ENCODE measurements at places on chromosomes 1 and 21.

- no peak for DNase-seq
Observed at GRCh38 chr1:40372658-40373322, 737 bp upstream of the SMAP2 start.

GRCh38 chr1:162212713-162213112, 143.2 kb downstream of the NOS1AP start:
- DNase-seq: no peak

GRCh38 chr1:218521414-218522169, 176.5 kb downstream of the TGFB2 start:
- peak; percentile 65 for DNase-seq

DNA sequence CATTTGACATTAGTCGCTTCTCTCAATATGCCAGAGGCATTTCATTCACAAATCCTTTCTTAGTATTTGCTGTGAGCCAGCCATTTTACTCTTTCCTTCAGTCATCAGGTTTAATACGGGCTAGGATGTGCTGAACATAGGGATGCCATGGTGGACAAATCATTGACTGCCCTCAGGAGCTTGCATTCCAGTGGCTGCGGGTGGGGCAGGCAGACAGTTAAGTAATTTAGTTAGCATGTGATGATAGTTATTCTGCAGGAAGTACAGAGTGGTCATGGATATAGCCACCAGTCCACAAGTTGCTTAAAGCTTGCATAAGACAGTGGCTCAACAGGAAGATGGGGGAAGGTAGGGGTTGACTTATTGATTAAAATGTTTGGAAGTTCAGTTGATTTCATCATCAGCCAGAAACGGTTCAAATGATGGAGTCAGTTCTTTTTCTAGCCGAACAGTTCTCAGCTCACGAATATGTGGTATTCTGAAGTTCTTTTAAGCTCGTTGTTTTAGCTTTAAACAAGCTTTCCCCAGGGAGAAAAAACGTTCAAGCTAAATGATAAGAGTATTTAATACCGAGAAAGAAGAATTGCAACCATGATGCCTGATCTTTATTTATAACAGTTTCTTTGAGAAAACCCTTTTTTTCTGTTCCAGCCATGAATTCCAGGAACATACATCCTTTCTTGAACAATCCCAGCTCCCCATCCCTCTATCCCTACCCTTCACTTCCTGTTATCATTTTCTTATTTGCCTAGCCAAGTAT, 1.4 kb downstream of the SLC22A15 start:
- peak; percentile 85 for DNase-seq

- no peak for DNase-seq
Observed at GRCh38 chr1:90344963-90345730, 350.2 kb downstream of the ZNF326 start.

DNA sequence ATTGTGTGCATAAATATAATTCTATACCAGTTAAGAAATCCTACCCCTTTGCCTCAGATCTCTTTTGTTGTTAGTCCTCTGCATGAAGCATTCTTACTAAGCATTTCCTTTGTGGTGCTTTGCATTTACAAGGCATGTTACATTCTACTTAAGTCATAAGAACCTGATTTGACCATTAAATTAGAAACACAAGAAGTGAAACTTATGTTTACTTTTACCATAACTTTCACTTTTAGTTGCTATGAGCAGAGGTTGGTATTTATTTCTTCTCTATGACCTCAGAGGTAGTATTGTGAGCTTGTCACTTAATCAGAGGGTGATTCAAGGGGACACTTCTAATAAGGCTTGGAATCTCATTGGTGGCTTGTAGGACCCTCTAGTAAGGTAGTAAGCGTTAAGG, 9.0 kb downstream of the FAM20B start:
- DNase-seq: peak; percentile 74

DNA sequence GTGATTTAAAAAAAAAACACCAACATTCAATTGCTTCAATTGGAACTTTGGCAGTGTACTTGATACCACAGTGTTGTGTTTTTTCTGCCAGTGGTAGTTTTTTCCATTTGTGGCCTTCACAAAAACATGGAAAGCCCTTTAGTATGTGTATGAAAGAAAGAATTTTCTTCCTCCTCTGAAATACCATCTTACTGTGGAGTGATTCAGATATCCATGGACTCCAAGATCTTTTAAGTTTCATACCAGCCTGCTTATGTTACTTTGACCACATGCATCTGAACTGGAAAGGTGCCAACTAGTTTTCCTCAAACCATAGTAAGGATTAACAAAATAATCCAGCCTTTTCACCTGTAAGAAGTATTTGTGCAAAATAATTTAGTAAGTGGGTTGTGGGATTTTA, 3.4 kb downstream of the PPP2R5A start:
- peak; percentile 61 for DNase-seq

DNA sequence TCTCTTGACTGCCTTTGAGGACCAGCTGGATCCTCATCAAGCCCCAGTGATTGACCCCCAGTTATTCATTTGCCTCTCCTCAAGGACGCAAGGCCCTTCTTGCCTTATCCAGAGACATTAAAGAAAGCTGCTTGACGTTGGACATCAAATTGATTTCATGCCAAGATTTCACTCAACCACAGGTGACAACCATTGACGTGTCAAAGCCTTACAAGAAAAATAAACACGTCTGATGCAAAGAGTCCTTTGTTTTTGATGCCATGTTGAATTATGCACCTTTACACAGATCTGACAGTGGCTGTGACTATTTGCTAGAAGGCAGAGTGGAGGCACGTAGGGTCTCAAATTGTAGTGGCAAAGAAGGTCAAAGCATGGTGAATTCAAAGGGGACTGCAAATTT, 666.2 kb upstream of the CAMK1G start:
- no peak for DNase-seq

DNA sequence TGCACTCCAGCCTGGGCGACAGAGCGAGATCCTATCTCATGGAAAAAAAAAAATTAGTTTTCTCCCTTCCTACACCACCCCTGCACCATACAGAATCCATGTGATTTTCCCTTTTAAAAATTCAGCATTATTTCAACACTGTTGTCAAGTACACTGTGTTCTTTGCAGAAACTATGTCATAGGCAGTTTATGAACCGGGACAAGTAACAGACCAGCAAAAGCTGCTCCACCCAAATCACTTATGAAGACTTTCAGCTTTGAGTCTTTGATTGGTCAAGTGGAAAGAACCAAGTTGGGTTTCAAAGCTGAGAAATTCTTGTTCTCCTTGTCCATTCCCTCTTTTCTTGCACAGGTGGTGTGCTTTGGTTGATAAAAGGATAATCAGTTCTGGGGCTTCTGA, 173.0 kb downstream of the CDC7 start:
- DNase-seq: peak; percentile 82

- no peak for DNase-seq
Observed at GRCh38 chr1:55869065-55869464, 653.9 kb upstream of the USP24 start.

GRCh38 chr21:14300074-14300473, 82.9 kb downstream of the HSPA13 start:
- DNase-seq: no peak

DNA sequence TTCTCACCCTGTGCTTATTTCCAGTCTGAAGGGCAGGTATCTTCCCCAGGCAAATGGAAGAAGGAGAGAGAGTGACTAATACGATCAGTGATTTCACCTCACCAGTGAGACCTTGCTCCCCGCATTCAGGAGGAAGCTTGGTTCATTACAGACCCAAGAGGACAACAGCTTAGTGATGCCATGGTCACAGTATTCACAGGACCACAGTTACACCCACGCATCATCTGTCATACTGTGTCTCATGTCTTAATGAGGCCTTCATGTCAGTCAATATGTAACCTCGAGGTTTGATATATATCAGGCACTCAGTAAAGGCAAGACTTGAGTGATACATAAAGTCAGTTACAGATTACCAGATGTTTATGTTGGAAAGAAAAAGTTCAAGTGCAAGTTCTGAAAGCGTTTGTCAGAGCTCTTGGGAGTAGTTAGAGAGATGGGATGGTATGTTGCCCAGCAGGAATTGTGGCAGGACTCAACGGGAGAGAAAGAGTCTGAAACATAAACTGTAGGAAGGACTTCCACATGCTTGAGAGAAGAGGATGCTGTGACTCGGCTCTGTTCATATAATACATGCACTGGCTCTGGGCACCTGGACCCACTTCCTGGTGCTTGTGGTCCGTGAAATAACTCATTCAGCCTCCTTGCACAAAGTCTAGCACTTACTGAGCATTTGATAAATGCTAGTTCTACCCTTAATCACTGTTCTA, 33.3 kb downstream of the GNPAT start:
- peak; percentile 5 for DNase-seq

GRCh38 chr1:8456308-8456912, 138.5 kb downstream of the SLC45A1 start:
- peak; percentile 75 for DNase-seq

GRCh38 chr1:30759718-30760281, 2.2 kb upstream of the LAPTM5 start:
- no peak for DNase-seq

GRCh38 chr1:204453141-204453772, 41.3 kb downstream of the PIK3C2B start:
- DNase-seq: no peak

Data from fibroblast of mammary gland (primary cell).